ENCODE measurements at places on chromosomes 2 and 18.

GRCh38 chr2:149200109-149200520, 130.3 kb upstream of the LYPD6 start:
- DNase-seq: no peak

DNA sequence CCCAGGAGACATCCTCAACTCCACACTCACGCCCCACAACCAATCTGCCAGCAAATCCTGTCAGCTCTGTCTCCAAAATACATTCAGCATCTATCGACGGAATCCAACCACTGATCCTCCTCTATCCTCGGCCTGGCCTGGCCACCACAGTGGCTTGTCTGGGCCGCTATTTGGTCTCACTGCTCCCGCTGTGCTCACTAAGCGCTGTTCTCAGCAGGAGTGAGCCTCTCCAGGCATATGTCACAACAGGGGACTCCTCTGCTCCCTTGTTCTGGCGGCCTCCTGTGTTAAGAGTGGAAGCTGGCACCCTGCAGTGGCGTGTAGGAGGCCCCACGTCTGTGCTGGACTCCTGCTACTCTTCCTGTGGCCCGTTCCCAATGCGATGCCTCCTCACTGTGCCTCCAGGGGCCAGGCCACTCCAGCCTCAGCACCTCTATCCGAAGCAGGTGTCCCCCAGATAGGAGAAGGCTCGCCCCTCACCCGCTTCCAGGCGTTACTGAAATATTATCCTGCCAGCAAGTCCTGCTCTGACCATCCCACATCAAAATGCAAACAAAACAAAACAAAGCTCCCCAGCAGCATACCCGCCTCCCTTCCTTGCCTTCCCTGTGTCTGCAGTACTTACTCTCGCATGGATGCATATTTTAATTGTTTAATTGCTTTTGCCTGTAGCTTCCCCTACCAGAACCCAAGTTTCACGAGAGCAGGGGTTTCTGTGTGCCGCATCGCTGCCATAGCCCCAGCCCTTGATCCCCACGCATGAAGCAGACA, 39.9 kb downstream of the CENPO start:
- no peak for DNase-seq

GRCh38 chr2:99936065-99936464, 206.3 kb downstream of the AFF3 start:
- DNase-seq: no peak

- no peak for DNase-seq
These were observed 31.9 kb downstream of the PTPN18 start for GRCh38 chr2:130387804-130388203.

DNA sequence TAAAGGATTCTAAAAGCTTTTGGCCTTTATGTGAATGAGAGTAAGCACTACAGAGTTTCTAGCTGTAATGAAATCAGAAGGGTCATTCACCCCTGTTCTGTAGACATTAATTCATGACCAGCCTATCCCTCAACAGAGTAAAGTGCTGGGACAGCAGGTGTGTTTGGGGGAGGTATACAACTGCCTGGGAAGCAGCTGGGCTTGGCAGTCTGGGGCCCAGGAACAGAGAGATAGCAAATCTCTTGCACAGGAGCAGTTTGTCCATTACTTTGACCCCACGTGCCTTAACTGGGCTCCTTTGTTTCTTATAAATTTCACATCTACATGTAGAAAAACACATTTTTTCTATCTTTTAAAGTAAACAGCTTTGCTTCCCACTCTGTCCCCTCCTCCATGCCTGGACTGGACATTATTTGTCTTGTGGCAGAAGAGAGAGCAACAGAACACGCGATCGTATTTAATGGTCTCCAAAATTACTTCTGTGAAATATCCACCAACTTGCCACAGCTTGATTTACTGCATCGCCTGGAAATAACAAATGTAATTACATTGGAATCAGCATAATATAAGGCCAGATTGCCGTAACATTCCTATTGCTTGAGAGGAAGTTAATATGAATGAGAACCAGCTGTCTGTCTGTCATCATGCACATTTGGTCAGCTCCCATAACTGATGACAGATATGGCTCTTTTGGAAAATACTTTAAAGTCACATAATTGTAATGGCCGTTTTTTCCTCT, 263.8 kb downstream of the RBM43 start:
- DNase-seq: no peak

GRCh38 chr2:42009657-42010580, 37.9 kb upstream of the PKDCC start:
- DNase-seq: no peak

- DNase-seq: no peak
These were observed 1355.1 kb upstream of the ZEB2 start for GRCh38 chr2:145875016-145875415.

- DNase-seq: no peak
These were observed 7.1 kb upstream of the CDCA7 start for GRCh38 chr2:173347305-173348168.

GRCh38 chr2:174840436-174840835, 76.2 kb upstream of the CHRNA1 start:
- DNase-seq: no peak

- no peak for DNase-seq
These were observed 59.1 kb upstream of the EDAR start for GRCh38 chr2:109048163-109048562.

GRCh38 chr2:10921525-10921924, 9.8 kb downstream of the KCNF1 start:
- DNase-seq: no peak

DNA sequence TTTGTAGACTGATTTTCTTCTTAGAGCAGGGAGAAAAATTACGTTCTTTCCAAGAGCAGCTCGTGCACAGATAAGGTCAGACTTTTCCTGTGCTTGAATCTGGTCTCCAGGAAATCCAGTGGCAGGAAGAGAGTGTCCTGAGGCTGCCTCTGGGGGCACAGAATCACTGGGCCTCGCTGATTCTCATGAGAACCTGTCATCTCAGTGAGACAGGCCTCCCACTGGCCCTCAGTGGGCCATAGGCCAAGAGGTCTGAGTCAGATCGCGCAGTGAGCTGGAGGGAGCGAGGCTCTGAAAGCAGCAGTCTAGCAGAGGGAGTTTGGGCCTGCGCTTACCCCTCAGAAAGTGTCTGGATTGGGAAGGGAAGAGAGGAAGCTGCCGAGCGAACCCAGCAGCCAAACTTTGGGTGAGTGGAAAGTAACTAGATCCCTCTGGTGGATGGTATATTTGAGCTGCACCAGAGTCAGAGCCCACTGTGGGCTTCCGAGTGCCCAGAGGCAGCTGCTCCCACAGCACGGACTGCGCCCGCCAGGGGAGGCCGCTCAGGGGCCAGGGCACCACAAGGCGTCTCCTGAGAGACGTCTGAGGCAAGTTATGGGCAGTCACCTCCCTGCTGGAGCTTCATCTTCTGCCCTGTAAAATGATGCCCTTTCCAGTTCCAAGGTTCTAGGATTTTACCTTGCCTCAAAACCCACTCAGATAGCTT, 8.2 kb downstream of the GDF7 start:
- no peak for DNase-seq

DNA sequence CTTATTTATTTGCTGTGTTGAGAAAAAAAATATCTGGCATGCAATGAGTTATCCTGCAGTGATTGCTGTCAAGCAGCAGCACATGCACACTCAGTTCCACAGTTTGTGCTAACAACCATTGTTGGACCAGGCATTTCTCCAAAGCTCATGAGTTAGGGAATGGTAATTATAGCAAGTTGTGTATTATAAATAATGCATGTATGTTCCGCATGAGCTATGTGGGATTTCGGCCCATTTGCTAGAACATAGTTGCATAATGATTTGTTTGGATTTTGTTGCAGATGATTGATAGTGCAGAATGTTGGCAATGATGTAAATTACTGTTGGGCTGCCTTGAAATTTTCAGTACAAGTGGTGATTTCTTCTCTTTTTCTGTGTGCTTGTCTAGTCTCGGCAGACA, 10.7 kb downstream of the KCNJ3 start:
- DNase-seq: no peak

GRCh38 chr2:238409341-238410199, 17.2 kb upstream of the ASB1 start:
- no peak for DNase-seq

DNA sequence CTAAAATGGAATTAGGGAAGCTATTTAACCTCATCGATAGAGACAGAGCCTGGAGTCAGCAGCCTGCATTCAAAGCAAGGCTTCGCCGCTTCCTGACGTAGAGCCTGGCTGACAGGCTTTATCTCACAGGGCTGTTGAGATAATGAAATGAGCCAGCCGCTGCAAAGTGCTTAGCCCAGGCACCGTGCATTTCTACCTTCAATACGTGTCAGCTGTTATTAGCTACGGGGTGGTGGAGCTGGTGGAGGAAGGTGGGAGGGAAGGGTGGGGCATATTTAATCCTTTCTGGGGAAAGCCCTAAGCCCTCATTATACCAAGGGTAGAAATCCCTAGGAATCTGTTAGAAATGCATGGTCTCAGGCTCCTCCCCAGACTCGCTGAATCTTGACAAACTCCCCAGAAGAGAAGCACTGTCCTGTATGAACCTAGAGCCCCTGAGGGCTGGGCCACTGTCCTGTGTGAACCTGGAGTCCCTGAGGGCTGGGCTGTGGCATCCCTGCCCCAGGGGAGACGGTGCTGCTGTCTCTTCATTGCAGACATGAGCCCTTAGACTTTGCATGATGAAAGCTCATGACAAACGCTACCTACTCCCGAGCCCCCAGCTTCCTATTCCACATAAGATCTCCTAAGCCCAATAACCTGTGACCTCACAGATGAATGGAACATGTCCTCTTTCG, 72.4 kb downstream of the ALPK2 start:
- DNase-seq: no peak

DNA sequence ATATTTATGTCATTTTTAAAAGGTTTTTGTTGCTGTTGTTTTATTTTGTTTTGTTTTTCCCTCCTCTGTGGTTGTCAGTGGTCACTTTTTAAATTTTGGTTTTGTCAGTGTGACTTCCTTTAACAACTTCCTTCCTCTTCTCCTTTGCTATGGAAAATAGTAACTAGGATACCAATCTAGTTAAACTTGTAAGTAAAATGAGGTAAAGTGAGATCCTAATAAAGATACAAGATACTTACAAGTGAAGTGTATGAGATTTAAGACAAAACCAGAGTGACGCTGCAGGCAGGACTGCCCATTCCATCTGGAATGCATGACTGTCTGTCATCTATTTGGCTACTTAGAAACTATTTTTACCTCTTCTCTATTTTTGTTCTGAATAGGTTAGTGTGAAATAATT, 30.6 kb upstream of the CREB1 start:
- no peak for DNase-seq

GRCh38 chr2:220956429-220956828, 615.7 kb downstream of the EPHA4 start:
- no peak for DNase-seq

- DNase-seq: no peak
These were observed 18.2 kb upstream of the MGAT5 start for GRCh38 chr2:134235510-134236144.

- DNase-seq: no peak
These were observed 106.7 kb downstream of the MYO1B start for GRCh38 chr2:191351921-191352320.

All from T follicular helper cell (primary cell).